Right lung (tissue), 10 donors: ENCODE measurements at places on chromosomes 12 and 14.

- no peak for DNase-seq
Measured at GRCh38 chr12:11727133-11727664, 77.7 kb downstream of the ETV6 start.

- DNase-seq = no peak
Measured at GRCh38 chr14:74710480-74710879, 2.4 kb downstream of the AREL1 start.

DNA sequence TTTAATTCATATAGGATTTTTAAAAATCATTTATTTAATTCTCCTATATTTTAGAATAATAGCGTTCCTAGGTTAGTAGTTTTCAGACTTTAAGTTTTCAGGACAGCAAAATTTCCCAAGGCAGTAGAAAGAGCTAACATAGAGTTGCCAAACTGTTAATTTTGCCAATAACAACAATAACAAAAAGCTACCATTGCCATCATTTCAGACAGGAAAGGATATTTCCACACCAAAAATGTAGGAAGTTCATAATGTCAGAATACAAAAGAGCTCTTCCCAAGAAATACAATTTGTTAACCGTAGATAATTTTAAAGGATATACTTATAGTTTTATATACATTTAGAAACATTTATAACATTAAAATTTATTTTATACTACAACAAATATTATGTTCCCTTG is 81.4 kb upstream of the EEA1 start:
- DNase-seq = no peak

- no peak for DNase-seq
Measured at GRCh38 chr12:101954113-101954512, 76.7 kb downstream of the DRAM1 start.

DNA sequence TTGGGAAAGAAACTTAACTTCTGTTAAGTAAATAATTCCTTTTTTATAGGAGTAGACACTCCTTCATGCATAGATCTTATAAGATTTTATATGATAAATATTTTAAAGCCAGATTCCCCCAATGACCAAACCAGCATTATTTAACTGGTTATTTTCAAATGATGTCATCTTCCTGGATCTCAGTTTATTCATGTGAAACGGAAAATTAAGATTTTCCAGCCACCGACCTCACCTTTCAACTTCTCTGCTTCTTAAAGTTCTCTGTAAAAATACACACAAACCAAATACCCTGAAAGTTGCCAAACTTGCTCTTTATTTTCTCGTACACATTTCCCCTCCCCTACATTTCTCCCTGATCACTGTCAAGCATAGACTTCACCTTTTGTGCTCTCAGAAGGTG is 364.2 kb downstream of the GALC start:
- no peak for DNase-seq
